ENCODE measurements at places on chromosomes 4 and X. TPM values are rescaled to one million over a fixed set of nuclear protein-coding genes. Genes with fewer than 3 reads are reported as not detected.

DNA sequence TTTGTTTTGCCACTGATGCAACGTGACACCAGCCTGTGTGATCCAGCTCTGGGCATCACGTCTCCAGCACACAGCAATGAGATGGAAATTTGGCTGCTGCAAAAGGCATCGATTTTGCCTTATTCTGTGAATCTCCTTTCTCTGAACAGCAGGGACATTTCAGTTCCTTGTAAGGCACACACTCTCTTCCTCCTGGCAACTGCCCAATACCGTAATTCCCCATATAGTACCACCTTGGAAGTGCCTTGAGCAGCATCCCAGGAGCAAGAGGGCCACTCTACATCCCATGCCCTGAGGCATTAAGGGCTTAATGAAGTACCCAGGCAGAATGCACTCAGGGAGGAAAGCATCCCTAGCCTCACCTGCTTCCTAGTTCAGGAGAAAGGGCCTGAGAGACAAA lies 10.5 kb upstream of the MAMLD1 start:
- DNase-seq = no peak

DNA sequence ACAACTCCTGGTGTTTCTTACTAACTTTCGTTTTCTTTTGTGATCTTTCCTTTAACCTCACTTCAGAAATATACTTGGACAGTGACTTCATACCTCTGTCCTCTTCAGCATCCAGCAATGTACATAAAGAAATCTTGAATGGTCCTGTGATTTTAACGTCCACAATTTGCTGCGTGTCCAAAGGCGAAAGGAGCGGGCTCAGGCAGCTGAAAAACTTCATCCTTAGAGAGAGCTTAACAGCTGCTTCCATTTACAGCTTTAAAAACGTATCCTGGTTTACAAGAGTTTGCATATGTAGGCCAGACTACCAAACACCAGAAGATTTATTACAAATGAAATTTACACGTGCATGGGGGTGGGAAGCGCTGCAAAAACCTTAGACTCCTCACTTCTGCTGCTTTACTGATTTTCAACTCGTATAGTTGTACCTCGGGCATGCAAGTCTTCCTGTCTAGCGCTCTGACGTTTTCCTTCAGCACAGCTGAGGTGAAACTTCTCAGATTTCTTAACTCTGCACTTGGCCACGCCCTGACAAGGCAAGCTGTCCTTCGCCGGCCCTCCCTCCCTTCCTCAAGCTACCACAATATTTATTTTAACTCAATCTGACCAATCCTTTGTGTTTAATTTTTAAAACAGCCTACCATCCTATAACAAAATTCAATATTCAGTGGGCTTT lies 406.4 kb downstream of the FAM47A start:
- DNase-seq = no peak

DNA sequence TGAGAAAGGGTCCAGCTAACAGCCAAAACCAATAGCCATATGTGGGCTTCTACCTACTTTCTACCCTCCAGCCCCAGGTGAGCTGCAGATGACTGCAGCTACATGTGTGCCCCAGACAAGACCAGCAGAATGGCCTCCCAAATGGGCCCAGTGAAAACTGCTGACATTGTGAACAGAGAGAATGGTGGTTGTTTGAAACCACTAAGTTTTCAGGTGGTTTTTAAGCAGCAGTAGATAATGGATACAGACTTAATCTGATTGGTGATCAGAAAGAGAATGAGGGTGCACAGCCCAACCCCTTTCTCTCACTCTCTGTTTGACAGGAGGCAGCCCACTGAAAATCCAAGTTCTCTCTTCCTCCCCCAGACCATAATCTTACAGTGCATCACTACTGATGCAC lies 42.5 kb upstream of the BBS12 start:
- DNase-seq = no peak

DNA sequence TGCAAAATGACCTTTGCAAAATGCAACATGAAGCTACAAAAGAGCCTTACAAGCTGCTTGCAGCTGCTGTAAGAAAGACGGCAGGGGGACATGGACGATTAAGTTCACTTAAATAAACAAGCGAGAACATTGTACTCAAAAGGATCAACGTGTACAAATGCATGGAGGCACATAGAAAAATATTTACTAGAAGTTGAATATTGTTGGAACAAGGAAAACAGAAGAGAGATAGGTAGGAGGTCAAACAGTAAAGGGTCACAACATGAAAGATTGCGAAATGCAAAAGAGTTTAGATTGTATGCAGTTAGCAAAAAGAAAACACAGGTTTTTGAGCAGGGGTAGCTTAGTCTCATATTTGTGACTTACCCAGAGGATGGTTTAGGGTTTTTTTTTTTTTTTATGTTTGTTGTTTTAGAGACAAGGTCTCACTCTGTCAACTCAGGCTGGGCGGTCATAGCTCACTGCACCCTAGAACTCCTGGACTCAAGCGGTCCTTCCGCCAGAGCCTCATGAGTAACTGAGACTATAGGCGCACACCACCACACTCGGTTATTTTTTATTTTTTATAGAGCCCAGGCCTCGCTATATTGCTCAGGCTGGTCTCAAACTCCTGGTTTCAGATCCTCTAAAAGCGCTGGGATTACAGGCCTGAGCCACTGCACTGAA lies 1.4 kb upstream of the PHF8 start:
- DNase-seq = peak; percentile 5

DNA sequence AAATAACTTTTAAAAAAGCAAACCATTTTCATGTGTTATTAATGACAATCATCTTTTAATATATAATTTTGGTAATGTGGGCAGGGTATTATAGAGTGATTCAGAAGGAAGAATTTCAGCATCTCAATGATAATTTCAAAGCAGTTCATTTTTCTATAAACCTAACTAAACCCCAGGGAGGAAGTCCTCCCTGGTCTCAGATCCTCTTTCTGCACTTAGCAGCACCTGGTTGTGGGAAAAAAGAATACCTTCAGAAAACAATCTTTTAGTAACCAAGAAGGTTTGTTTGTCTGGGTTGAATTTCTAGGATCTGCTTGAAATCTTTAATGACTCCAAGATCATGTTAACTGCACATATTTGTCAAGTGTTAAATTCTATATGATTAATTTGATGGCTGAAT lies 29.9 kb downstream of the DKK2 start:
- DNase-seq = no peak

MAMLD1 gene
- polyA plus RNA-seq = 2.2 TPM

DNA sequence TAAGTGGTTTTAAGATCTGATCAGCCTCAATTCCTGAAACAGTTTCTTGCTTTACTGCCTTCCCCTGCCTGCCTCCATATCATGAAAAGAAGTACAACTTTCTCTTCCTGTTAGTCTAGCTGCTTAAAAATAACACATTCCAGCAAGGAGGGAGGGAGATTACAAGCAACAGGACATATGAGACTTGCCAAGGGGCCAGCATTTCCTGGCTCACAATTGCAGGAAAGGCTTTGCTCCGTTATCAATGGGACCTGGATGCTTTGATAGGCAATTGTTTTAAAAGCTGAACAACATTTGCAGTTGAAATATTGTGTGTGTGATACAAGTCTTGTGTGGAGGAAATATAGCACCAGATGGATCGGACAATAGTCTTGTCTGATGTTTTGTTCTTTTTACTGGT lies 425.0 kb downstream of the FAT4 start:
- DNase-seq = no peak

DNA sequence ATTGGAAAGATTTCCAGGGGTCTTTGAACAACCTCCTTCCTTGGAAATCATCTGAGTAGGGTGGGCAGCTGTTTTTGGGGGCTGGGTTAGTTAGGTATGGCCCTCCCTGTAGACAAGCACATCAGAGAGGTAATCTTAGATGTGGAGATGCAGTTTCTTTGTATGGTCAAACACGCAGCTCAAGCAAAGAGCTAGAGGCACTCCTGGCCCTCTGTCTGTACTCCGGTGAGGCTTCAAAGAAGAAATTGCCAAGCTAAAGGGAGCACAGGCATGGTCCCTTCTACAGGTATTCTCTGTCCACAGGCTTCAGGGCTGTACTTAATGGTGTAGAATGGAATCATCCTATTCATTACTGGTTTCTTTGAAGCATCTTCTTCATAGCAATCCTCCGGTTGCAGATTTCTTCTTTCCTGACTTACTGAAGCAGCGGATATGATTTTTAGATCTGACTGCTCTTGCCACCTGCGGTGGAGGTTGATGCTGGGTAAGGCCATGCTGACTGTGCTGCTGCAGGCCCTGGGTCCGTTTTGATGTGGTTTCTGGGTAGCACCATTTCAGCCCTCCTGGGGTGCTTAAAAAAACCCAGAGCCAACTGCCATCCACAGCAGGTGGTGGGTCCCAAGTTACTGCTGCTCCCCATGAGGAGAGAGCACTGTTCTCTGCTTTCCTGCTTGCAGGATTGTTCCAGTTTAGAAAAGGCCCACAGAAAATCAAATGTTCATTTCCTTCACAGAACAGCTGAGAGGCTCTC lies 318.9 kb upstream of the GATB start:
- no peak for DNase-seq
